NCI-H2081 (cell line): ENCODE measurements at places on chromosomes 2 and 18.

DNA sequence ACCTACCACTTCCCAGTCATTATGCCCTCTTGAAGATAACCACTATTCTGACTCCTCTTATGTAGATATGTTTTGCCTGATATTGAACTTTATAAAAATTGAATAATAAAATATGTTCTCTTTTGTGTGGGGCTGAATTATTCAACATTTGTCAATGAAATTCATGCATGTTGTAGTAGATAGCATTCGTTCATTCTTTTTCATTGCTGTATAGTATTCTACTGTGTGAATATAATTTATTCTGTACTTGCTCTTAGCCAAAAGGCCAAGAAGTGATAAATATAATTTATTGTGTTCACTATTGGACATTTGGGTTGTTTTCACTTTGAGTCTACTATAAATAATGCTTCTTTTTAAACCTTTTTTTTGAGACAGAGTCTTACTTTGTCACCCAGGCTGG is 29.0 kb downstream of the EML6 start:
- no peak for DNase-seq

GRCh38 chr2:118122594-118123281 is 34.5 kb downstream of the INSIG2 start:
- DNase-seq, result no peak

DNA sequence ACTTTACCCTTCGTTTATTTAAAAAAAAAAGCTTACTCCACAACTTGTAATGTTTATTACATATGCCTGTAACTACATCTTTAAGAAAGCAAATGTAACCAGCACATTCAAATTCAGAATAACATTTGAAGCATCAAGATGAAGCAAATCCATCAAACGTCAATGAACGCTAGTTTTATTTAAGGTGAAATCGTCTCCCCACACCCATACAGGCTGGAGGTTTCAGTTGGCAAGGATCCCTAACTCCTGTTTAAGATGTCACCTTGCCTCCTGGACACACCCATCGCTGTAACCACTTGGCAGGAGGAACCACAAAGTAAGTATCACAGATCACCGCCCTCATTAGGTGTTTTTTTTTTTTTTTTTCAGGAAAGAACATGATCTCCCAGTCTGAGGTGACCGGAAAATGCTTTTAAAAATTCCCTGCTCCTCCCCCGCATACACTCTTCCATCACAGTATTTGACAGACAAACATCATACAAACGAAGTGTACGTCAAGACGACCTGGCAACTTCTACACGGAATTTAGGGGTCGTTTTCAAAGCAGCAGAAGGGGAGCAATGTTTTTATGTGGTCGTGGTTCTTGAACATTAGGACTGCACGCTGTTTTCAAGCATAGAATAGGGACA is 19.7 kb upstream of the STPG4 start:
- DNase-seq, result peak; percentile 55

GRCh38 chr18:76643996-76644395 is 149.0 kb upstream of the ZNF516 start:
- no peak for DNase-seq

DNA sequence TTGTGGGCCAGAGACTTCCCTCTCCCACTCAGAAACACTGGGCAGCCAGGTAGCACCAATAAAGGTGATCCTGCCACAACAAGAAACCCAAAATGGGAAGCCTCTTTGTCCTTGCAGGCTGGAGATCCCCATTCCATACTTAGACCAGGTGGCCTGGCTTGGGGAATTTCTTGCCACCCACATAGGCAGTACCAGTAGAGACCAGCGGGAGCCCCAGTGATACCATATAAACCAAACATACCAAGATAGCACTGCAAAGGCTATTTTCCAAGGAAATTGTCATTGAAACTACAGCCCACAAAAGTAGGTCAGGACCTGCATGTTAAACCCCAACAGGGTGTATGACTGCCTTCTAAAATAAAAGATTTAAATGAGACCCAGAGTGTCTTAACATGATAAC is 171.6 kb downstream of the DIS3L2 start:
- DNase-seq, result no peak

DNA sequence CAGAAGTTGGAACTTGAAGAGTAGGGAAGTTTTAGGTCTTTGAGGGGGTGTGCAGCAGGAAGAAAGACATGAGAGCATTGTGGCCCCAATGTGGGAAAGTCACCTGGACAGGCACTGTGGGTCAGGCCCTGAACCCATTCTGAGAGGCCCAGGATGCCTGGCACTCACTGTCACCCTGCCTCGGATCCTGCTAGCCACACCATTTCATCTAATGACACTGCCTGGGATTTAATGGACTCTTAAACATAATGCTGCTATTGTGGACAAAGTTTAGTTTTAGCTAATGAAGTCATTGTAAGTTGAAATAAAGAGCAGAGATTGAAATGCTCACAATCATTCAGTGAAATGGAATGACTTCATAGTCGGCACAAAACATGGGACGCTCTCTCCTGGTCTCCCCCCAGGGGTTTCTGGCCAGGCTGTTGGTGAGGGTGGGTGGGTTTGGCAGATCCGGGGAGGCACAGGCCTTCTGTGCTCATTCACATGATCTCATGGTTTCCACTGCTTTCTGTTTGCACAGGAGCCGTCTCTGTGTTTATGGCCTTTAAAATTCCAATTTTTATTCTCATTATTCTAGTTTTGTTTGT is 141.8 kb upstream of the KLHL29 start:
- no peak for DNase-seq

GRCh38 chr2:127448526-127448925 is 30.3 kb downstream of the PROC start:
- DNase-seq, result no peak

GRCh38 chr2:232377841-232378734 is 463 bp upstream of the ALPP start:
- DNase-seq, result no peak

GRCh38 chr2:239528883-239529282 is 128.1 kb upstream of the HDAC4 start:
- no peak for DNase-seq

DNA sequence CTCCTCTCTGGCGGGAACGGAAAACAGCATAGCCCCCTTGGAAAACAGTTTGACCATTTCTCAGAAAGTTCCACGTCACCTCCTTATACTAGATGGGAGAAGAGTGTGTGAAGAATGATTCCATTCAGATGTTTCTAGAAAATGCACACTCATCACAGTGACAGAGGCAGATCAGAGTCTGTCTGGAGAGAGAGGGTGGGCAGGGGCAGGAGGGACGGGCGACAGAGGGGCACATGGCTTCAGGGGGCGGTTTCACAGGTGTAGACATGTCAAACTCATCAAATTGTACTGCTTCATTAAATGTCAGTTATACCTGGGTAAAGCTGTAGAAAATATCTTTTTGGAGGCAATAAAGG is 88.8 kb upstream of the TAF1B start:
- no peak for DNase-seq

- no peak for DNase-seq
These were observed 98.6 kb downstream of the TGFA start for GRCh38 chr2:70454936-70455544.

GRCh38 chr2:80527119-80527518 is 222.6 kb upstream of the LRRTM1 start:
- no peak for DNase-seq

GRCh38 chr2:122743021-122743675 is 987.7 kb downstream of the TSN start:
- no peak for DNase-seq

- DNase-seq, result no peak
These were observed 5.4 kb downstream of the GALM start for GRCh38 chr2:38671303-38671702.

DNA sequence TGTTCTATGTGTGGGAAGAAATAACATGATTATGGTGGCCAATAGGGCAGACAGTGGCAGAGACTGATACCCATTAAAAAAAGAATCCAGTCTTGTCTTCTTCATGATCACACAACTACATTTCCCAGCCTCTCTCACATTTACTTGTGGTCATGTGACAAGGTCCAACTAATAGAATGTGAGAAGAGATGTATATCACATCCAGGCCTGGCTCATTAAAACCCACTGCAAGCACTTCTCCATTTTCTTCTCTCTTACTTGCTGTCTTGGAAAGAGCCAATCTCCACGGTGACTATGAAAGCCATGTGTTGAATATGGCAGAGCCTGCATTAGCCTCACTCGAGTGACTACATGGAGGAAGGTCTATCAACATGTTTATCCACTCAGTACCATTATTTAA is 306.2 kb upstream of the ZEB2 start:
- DNase-seq, result no peak

DNA sequence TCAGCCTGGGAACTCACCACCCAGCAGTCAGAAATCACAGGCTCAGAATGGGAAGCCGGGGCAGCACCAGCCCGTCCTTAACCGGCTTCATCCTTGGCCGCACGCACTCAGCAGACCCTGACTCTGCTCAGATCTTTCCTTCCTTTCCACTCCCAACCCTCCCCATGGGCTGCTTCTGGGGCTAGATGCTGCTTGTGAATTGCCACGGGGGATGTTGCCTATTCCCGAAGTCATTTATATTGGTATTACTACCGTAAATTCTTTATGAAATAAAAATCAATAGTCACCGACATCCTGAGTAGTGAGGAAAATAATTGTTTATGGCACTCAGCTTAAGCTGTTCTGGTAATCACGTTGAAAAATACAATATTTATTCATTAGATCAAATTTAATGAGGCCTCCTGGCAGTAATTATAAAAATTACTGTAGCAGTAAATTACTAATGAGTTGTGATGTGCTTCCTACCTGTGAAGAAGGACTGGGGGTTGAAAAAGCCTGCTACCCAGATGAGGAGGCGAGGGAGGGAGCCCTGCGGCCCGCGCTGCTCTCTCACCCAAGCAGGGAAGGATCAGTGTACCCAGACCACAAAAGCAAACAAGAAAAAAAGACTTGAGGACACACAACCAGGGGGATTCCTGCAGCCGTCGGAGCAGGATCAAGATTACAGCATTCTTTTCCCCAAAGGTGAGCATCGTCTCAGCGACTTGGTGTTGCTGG is 31.5 kb downstream of the CDCA7 start:
- no peak for DNase-seq

DNA sequence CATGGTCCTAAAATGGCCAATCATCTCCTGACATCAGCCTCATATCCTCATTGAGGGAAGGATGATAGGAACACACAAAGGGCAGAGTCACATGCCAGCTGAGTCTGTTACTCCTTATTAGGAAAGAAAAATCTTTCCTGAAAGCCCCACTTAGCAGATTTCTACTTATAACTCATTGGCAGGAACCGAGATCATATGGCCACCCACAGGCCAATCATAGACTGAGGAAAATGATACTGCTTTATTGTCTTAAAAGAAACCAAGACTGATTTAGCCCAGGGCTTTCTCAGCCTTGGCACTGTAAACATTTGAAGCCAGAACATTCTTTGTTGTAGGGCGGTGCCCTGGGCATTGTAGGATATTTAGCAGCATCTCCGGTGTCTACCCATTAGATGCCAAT is 18.7 kb downstream of the GKN2 start:
- no peak for DNase-seq

DNA sequence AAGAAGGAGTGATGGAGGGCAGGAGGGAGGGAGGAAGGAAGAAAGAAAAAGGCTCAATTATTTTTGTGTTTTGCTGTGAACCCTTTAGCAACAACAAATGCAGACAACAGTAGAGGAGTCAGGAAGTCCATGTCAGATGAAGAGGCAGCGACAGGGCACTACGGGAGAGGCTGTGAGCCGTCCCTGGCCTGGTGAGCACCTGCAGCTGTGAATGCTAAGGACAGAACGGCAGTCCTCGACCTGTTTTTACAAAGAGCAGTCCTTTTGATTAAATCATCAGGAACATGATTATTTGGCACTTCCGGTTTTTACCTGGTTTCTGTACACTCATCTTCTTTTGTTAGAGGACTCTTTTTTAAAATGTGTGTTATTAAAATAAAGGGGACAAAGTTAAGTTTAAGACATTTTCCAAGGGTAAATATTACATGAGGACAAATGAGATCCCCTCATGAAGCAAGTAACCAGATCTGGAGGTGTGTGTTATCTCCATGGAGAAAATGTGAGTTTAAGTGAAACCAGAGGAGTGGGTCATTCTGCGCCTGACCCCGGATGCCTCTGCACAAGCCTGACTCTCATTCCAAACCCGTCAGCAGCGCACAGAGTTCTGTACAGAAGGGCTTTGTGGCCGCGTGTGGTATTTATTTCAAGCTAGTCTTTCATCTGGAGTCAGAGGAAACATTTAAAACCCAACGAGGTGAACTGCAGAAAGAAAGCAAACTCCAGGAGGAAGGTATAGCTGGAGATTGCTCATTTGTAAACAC is 492.5 kb downstream of the SOX11 start:
- DNase-seq, result no peak

GRCh38 chr2:180416627-180417026 is 409.5 kb upstream of the CWC22 start:
- no peak for DNase-seq

- no peak for DNase-seq
These were observed 197.7 kb upstream of the SH3BP4 start for GRCh38 chr2:234754126-234754525.

GRCh38 chr18:58565021-58565420 is 63.9 kb downstream of the ALPK2 start:
- no peak for DNase-seq

DNA sequence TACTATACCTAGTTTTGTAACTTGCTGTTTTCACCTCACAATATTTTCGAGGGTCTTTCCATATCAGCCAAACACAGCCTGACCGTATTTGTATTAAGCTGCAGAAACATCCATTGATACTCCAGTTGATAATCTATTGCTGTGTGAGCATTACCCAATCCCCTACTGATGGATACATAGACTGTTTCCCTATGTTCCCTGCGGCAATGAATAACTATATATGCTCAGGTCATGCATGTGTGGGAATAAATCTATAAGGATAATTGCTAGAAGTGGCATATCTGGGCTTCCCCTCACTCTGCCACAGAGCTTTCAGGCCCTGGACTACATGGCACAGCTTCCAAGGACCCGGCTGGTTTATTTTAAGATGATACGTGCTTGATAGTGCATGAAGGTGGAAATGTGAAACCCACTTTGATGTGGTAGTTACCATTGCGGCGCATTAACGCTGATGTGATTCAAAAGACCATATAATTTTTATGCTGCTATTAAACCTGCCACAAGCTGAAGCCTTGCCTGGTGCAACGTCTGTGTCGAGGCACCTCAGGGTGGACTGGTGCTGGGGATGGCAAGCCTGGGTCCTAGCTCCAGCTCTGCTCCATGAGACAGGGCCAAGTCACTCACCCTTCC is 130.8 kb upstream of the MSH6 start:
- no peak for DNase-seq

- no peak for DNase-seq
These were observed 674.0 kb downstream of the PLCL1 start for GRCh38 chr2:198478361-198478760.

GRCh38 chr18:13435586-13436333 is 217.2 kb downstream of the LDLRAD4 start:
- DNase-seq, result no peak
